Neural crest cell (in vitro differentiated cells): ENCODE measurements at places on chromosomes 2 and 18. TPM values are rescaled to one million over a fixed set of nuclear protein-coding genes. Genes with fewer than 3 reads are reported as not detected.
A peak's percentile ranks its signal among the peaks of the same experiment; 100 is the strongest.

DNA sequence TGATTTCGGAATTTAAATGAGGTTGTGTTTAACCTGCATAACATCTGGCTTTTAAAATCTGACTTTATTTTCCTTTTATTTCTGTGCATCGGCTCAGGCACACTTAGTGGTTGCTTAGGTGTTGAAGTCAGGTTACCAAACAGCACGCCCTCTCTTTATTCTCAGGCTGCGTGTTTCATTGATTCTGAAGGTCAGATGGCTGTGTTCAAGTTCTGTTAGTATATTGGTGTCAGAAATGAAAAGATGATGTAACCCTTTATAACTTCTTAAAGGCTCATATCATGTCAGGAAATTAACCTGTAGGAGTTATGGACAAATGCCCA, 246.5 kb downstream of the LDLRAD4 start:
- DNase-seq: no peak

- DNase-seq: no peak
These were observed 63.5 kb downstream of the CDH2 start for GRCh38 chr18:28113271-28114029.

The GMPPA gene
- total RNA-seq: 24.3 and 26.1 TPM in 2 replicates

The INPP5D gene
- 0.28 and 0.30 TPM in 2 replicates for total RNA-seq

DNA sequence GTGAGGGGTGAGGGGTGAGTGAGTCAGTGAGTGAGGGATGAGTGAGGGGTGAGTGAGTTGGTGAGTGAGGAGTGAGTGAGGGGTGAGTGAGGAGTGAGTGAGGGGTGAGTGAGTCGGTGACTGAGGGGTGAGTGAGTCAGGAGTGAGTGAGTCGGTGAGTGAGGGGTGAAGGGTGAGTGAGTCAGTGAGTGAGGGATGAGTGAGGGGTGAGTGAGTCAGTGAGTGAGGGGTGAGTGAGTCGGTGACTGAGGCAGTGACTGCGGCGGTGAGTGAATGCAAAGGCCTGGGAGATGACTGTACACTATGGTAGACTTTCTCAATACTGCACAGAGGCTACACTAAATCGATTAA, 16.6 kb downstream of the THAP4 start:
- no peak for DNase-seq

GRCh38 chr18:58867281-58867961, 2.7 kb downstream of the ZNF532 start:
- DNase-seq: no peak

The CFC1B gene
- total RNA-seq: not detected in 2 replicates

- no peak for DNase-seq
These were observed 49.8 kb upstream of the PLA2R1 start for GRCh38 chr2:160111951-160112798.

DNA sequence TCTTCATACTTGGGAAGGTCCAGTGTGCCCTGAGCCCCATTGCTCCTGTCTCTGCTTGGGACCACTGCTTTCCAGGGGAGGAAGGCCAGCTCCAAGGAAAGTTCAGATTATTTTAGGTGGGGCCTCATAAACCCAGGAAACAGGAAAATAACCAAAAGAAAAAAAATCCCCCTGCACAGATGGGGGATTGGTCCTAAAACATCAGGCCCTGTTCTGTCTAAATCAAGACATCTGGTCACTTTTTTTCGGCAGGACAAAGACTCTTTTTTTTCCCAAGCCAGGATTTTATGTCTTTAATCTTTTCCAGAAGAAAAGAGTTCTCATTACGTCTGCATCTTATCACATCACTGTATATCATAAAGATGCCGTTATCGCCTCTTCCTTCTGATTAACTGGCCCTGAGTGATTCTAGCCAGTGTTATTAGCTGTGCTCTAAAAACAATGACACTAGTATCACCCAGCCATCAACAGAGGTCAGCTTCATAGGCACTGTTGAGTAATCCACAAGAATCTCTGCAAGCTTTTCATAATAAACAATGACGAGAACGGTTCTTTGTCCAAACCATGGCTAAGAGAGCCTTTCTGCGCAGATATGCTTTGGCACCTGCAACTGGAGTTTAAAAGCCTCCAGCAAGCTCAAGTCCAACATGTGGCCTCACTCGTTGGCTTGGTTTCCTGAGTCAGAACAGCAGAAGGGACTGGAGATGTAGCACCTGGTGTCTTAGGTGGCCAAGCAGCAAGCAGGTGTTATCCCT, 138.2 kb downstream of the VAPA start:
- DNase-seq: no peak

The SH3RF3 gene
- 0.70 and 0.84 TPM in 2 replicates for total RNA-seq

- DNase-seq: no peak
These were observed 234.4 kb upstream of the FIGN start for GRCh38 chr2:163970058-163970813.

- no peak for DNase-seq
These were observed 133.2 kb upstream of the TMEM18 start for GRCh38 chr2:810397-810796.

GRCh38 chr18:79871481-79872091, 73.8 kb downstream of the KCNG2 start:
- no peak for DNase-seq

The DSEL gene
- 2.7 TPM in 2 replicates for total RNA-seq

The CPO gene
- 0.25 and 0.47 TPM in 2 replicates for total RNA-seq

GRCh38 chr2:42216694-42217093, 47.5 kb downstream of the EML4 start:
- no peak for DNase-seq

The EGR4 gene
- not detected in 2 replicates for total RNA-seq

DNA sequence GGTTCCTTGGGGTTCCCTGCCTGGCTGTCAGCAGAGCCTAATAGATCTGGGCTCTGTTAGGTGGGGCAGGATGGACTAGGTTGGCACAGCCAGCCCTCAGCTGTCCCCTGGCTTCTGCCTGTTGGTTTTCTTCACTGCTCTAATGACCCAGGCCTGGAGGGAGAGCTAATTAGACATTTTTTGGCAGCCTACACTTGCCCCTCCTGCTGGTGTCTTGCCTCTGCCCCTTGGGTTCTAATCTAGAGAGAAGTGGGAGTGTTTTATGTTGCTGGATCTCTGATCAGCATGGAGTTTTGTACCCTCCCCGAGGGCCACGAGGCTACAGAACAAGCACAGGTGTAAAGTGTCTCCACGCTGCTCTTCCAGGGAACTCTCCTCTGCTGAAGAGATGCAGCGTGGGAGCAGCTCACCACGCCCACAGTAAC, 199.4 kb upstream of the RASGRP3 start:
- DNase-seq: no peak

DNA sequence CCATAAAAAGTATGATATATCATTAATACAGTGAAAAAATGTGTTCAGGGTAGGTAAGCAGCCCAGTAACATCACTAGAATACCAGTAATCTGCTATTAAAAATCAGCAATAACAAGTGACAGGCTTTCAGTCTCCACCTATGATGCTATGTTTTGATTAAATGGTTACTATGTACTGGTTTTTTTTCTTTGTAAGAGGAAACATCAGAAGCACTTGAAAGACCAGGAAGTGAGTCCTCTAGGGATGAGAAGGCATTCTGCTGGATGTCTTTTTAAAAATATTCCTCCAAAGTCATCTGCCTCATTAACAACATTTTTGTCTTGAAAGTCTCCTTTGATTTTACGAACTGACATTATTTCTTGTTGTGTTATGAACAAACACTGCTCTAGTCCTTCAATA, 136.0 kb upstream of the FAM98A start:
- DNase-seq: no peak

The CYRIA gene
- 10.2 and 11.1 TPM in 2 replicates for total RNA-seq

DNA sequence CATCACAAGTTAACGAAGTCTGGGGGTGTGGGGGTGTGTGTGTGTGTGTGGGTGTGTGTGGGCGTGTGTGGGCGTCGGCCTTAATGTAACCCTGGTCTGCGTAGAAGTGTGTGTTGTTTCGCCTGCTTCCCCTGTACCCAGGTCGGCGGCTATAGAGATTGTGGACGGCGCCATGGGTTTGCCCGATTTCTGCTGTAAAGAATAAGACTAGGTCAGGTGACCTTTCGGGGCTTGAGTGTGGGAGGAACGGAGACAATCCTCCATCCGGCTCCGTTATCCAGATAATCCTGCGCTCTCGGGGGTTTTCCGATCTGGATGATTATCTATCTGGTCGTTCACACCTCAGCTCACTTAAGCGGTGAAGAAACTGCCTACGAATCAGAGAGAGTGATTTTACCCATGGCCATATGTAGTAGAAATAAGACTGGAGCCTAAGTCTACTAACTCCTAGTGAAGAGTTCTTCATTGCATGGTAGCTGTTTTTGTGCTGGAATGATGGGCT, 543 bp downstream of the HADHB start:
- DNase-seq: peak; percentile 12

The RALBP1 gene
- 47.0 and 51.9 TPM in 2 replicates for total RNA-seq

DNA sequence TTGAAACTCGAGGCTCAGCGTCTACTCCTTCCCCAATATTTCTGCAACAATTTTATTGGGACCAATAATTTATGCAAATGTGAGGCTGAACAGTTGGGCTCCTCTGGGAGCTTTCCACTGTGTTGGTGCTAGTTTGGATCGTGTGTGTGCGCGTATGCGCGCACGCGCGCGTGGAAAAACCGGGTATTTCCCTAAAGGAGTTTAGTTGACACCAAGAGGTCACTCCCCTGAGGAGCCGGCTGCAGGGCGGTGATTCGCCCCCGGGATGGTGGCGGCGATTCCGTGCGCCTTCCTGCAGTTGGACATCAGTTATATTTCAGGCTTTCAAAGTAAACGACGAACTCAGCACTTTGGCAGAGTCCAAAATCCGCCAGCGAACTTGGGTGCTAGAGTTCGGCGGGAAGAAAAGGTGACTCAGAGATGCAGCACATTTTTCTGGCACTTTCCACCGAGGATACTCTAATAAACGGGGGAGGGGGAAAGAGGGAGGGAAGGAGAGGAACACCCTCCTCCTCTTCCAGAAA, 186.5 kb upstream of the FANCL start:
- peak; percentile 30 for DNase-seq

DNA sequence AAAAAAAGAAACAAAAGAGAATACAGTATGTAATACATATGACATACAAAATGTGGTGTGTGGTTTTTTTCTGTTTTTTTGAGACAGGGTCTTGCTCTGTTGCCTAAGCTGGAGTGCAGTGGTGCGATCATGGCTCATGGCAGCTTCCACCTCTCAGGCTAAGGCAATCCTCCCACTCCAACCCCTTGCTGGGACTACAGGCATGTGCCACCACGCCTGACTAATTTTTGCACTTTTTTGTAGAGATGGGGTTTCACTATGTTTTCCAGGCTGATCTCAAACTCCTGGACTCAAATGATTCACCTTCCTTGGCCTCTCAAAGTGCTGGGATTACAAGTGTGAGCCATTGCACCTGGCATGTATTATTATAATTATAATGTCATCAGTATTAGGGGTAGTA, 38.9 kb downstream of the DHX57 start:
- no peak for DNase-seq

The VAMP5 gene
- 0.50 and 1.5 TPM in 2 replicates for total RNA-seq

DNA sequence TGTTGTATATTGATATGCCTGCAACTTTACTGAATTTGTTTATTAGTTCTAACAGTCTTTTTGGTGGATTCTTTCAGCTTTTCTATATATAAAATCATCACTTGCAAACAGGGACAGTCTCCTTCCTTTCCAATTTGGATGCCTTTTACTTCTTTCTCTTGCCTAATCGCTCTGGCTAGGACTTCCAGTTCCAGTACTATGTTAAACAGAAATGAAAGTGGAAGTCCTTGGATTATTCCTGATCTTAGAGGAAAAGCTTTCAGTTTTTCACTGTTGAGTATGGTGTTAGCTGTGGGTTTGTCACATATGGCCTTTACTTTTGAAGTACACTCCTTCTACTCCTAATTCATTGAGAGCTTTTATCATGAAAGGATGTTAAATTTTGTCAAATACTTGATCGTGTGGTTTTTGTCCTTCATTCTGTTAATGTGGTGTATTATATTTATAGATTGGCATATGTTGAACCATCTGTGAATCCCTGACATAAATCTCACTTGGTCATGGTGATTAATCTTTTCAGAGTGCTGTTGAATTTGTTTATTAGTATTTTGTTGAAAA, 52.9 kb downstream of the REL start:
- DNase-seq: no peak
